Naive thymus-derived CD8-positive, alpha-beta T cell (primary cell): ENCODE measurements at places on chromosomes 4 and X.
A peak's percentile ranks its signal among the peaks of the same experiment; 100 is the strongest.

DNA sequence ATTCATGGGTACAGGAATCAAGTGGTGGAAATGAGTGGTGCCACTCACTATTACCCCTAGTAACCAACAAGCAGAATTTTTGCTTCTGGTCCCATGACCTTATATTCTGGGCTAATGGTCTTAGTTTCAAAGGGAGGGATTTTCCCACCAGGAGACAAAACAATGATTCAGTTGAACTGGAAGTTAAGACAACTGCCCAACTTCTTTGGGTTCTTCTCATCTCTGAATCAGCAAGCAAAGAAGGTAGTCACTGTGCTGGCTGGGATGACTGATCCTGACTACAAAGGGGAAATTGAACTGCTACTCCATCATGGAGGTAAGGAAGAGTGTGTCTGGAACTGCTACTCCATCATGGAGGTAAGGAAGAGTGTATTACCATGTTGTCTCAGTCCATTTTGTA, 87.2 kb downstream of the IL13RA2 start:
- no peak for DNase-seq

GRCh38 chr4:78561677-78562076, 10.1 kb downstream of the ANXA3 start:
- no peak for DNase-seq

DNA sequence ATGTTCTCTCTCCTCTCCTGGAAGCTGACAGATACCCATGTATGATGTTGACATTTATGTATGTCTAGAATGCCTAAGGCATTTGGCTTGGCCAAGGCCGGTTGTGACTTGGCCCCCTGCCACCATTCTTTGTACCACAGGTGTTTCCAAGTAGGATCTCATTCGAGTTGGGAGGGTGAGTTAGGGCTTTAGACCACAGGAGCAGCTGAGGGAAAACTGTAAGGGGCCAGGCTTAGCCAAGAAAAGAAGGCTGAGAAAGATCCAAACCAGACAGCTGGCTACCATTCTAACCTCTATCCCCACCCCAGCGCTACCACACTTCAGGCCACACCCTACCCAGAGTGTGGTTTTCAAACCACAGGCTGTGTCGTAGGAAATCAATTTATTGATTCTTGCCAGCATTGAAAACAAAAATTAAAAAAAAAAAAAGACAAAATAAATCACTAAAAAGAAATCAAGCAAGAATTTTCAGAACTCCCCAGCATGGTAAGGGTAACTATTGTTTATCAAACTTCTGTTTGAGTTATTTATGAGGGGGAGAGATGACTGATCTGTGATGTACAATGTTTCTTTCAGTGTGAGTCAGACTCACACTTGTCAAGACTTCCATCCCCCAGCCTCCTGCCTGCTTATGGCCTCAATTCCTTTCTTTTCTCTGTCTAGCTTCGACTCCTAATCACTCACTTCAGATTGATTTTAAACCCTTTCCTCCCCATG, 9.9 kb downstream of the TMSB4X start:
- DNase-seq = no peak

DNA sequence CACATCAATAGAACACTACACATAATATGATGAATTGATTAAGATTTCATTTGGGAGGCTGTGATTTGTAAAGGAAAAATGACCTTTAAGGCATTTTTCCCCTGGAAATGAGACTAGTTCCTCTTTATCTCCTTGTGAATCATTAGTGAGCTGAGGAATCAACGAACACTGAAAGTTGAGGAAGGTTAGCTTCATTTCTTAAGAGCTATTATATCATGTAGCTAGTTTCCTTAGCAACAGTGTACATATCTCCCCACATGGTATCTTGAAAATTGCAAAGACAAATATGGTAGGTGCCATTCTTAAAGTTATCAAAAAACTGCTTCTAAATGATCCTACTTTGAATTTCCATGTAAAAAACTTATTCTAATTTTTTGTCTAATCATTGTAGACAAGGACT, 127.5 kb upstream of the NRK start:
- DNase-seq = no peak

DNA sequence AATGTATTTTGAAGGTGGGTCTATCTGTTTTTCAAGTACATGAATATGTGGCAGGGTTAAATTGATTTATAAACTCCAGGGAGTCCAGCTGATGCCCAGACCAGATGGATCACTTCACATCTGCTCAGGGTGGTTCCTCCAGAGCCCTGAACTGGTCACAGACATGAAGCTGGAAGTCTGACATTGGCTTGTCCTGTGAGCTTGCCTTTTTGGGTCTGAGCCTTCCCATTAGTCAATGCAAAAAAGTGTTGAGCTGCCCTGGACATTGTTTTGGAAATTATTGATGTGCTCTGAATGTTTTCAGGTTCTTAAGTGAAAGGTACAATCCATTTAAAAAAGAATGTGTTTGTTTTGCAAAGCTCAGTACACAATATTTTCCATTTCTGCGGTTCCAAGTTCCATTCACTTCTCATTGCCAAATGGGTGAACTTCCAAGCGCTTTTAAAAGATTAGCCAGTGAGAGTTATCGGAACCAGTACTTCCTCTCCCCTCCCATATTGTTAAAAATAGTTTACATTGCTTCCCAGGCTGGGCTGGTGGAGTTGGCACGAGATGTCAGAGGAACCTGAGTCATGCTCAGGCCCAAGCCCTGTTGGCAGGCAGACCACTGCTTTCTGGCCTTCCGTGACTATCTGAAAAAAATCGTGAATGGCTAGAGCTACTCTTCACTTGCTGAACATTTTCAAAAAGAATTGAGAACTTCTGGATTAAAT, 52.1 kb downstream of the PDGFRA start:
- DNase-seq = no peak

- no peak for DNase-seq
Observed at GRCh38 chr4:76545226-76545884, 110.3 kb downstream of the SHROOM3 start.

GRCh38 chr4:154622598-154622997, 10.1 kb upstream of the FGG start:
- DNase-seq = peak; percentile 39

DNA sequence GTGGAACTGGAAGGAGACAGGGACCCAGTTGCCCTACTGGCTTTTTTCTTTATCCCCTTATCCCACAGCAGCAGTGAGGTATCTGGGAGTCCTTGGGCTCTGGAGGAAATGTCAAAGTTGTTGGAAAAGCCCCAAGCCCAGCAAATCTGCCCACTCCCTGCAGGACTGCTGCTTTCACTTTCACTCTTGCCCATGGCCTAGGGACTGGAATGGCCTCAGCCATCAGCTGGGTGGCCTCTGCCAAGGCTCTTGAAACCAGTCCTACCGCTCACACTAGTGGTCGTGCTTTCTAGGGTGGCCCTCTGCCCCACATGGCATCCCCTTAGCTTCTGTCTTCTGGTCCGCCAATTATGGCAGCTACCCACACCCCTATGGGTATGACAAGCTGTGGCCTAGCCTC, 9.7 kb upstream of the RHOXF1 start:
- no peak for DNase-seq
